ENCODE measurements at places on chromosomes 3 and 15.

DNA sequence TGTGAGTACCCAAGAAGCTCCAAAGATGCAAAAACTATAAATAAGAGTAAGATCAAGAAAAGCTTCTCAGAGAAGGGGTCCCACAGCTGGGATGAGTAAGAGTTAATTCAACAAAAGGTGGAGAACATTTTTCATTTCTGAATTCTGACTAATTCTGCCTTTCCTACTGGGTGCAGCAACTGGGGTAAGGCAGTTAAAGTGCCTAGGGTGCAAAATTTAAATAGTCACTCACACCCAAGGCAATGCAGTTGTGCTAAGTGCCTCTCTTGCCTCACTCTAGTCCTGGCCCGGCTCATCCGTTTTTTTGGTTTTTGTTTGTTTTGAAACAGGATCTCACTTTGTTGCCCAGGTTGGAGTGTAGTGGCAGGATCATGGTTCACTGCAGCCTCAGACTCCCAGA, 240.2 kb downstream of the TP63 start:
- DNase-seq: no peak

- DNase-seq: peak; percentile 93
These were observed 68.9 kb upstream of the TNFSF10 start for GRCh38 chr3:172591876-172592771.

DNA sequence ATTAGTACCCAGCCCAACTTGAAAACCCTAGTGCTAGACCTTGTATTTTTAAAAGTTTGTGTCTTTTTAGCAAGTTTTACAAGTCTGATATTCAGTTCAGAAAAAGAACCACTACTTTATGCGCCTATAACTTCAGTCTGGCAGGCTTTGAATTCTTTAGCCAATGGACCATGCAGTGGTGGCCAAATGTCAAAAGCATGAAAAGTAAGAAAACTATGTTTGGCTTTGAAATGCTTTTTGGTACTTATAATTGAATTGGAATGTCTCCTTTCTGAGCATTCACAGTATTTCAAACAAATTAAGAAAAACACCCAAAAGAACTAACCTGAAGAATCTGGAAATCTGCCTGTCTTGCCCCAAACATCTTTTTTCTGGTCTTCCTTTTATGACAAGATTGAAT, 12.8 kb downstream of the WDR48 start:
- no peak for DNase-seq

- peak; percentile 59 for DNase-seq
These were observed 400.8 kb upstream of the PROK2 start for GRCh38 chr3:72185549-72186399.

DNA sequence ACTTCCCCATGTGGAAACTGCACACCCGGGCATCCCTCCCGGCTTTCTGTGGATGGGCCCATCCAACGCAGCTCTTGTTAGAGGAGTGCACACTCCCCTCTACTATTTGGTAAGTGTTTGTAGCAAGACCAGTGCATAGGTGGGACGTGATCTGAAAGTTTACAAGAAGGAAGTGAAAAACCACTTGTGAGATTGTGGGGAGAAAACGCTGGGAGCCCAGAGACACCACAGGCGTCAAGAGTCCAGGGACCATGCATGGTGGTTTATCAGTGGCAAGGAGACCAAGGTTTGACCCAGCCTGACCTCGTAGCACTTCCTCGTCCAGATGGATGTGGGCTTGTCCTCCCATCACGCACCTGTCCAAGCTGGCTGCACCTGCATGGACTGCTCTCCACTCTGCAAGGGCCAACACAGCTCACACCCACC, 51.6 kb downstream of the ATP10A start:
- no peak for DNase-seq

DNA sequence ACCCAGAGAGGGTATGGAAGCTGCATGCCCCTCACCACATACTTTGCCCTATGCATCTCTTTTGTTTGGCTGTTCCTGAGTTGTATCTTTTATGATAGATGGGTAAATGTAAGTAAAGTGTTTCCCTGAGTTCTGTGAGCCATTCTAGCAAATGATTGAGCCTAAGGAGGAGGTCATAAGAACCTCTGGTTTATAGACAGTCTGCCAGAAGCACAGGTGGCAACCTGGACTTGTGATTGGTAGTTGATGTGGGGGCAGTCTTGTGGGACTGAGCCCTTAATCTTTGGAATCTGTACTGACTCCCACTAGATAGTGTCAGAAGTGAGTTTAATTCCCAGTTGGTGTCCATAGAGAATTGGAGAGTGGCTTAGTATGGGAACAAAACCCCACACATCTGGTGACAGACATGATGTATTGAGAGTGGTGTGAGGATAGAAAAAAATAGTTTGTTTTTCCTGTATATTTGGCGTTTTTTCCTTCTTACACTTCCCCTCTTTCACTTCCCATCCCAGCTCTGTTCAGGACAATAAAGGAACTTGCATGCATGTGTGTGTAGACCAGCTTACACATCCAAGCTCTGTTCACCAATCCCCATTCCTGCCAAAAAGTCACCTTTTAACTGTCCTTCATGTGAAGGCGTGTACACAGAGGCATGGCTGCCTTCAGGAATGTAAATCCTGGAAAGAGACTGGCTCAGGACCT, 38.1 kb upstream of the SPPL2A start:
- no peak for DNase-seq

DNA sequence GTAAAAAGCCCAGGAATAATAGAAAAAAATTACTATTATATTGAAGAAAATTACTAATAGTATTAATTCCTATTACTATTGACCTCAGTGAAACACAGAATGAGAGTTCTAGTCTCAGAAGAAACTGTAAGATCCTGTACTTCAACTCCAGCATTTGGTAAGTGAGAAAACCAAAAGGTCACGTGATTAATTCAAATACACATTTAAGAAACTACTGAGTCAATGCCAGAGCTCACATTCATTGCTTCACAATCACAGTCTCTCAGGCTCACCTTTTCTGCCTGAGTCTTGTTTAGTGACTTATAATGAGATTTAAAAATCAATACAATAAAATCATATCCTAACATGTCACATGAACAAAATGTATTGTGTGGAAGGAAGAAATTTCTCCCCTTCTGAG, 556.1 kb downstream of the FGF12 start:
- DNase-seq: no peak

DNA sequence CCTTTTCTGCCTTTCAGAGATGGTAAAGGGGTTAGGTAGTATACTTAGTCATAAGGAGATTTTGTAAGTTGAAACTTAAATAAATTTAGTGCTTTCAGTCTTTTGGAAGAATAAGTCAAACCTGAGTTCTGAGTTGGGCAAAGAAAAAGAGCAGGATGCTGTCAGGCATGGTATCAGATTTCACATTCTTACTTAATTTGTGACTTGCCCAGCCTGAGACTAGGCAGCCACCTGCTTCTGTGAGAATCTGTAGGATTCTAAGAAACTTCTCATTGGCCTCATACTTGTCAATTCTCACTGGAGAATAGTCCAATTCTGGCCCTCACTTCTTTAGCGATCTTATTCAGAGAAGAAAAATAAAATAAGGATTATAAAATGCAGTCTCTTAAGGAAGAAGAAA, 577.5 kb downstream of the DIPK2A start:
- no peak for DNase-seq

GRCh38 chr3:144058713-144059112, 87.1 kb downstream of the DIPK2A start:
- no peak for DNase-seq

All from stimulated activated CD4-positive, alpha-beta T cell treated with anti-CD3 and anti-CD28 coated beads, Interleukin-1b, Interleukin-23, amount 100 ng/mL, for 48 hours (primary cell).